CD14-positive monocyte (primary cell): ENCODE measurements at places on chromosomes 16 and 17. TPM values are rescaled to one million over a fixed set of nuclear protein-coding genes. Genes with fewer than 3 reads are reported as not detected.

The TP53TG3 gene
- polyA plus RNA-seq: not detected

The TMED6 gene
- not detected for polyA plus RNA-seq

The ASPHD1 gene
- polyA plus RNA-seq: not detected in 2 replicates

The CASKIN2 gene
- polyA plus RNA-seq: not detected

The AATK gene
- polyA plus RNA-seq: 2.0 TPM
